Right renal pelvis (tissue), 4 donors: ENCODE measurements at places on chromosomes 4 and X.

DNA sequence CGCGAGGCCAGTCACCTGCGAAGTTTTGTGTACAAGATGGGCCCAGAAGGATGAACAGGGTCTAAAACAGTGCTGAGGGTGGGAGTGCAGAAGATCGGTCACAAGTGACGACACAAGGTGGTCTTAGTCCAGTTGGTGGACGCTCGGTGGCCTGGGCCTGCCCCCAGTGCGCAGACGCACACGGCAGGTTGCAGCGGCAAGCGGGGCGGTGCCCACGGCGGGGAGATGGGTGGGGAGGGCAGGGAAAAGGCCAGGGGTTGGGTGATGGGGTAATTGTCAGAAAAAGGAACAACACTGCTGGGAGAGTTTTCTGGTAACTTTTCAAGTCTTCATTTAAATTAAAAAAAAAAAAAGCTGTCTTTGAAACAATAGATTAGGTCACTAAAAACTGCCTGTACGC, 1.0 kb upstream of the PRDX4 start:
- DNase-seq: no peak

GRCh38 chrX:9189286-9189685, 155.4 kb upstream of the FAM9B start:
- DNase-seq: no peak

GRCh38 chrX:150366951-150367545, 3.9 kb downstream of the MAMLD1 start:
- DNase-seq: no peak

DNA sequence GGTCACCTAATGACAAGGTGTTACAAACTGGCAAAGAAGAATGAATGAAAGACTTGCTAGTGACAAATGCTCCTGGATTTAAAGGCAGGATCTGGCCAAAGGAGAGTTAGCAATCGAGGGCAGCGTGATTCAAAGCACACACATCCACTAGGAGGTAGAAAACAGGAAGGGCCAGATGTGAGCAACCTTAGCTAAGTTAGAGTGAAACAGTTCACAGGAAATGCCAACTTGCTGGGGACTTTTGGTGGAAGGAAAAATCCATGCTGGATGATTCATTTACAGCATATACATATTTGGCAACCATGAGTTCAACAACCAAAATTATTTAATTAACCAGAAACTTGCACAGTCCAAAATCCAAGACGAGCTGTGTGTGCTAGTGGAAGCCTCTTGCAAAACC, 276.9 kb downstream of the PTTG2 start:
- DNase-seq: no peak

DNA sequence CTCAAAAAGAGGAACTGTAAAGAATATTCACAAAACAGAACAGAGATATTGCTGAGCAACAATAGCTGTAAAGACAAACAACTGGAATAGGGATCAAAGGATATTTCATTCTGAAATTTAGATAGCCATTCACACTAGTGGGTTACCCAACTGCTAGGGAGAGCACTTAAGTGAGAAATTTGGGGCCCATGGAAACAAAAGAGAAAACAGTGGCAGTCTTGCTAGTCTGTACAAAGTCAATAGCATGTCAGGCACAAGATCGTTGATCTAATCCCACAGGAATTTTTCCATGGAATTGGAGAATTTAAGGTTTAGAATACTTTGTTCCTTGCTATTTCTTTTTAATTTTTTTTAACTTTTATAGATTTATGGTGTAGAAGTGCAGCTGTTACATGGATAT, 467.0 kb downstream of the PCDH18 start:
- no peak for DNase-seq

DNA sequence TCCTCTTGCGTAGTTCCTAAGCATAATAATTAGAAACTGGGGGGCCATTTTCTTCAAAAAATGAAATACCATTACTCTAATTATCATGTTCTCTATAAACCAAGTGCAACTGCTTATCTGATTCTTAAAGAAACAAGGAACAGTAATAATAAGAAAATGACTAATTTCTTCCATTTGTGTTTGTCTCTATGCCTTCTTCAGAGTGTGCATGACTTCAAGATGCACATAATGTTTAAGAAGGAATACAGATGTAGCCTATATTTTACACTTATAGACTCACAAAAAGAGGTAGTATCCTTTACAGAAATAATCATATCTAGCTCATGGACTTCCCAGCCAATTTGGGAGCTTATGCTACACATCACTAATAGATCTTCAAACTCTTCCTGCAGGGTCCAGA, 131.7 kb downstream of the CHRNA9 start:
- DNase-seq: no peak

DNA sequence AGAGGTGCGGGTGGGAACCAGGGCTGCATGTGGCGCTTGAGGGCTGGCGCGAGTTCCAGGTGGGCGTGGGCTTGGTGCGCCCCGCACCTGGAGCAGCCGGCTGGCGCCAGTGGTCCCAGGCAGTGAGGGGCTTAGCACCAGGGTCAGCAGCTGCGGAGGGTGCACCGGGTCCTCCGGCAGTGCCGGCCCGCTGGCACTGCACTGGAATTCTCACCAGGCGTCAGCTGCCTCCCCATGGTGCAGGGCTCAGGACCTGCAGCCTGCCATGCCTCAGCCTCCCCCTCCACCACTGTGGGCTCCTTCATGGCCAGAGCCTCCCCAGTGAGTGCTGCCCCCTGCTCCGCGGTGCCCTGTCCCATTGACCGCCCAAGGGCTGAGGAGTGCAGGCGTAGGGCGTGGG, 174.0 kb downstream of the ADAM29 start:
- DNase-seq: no peak
